ENCODE measurements at places on chromosomes 5 and 9.

DNA sequence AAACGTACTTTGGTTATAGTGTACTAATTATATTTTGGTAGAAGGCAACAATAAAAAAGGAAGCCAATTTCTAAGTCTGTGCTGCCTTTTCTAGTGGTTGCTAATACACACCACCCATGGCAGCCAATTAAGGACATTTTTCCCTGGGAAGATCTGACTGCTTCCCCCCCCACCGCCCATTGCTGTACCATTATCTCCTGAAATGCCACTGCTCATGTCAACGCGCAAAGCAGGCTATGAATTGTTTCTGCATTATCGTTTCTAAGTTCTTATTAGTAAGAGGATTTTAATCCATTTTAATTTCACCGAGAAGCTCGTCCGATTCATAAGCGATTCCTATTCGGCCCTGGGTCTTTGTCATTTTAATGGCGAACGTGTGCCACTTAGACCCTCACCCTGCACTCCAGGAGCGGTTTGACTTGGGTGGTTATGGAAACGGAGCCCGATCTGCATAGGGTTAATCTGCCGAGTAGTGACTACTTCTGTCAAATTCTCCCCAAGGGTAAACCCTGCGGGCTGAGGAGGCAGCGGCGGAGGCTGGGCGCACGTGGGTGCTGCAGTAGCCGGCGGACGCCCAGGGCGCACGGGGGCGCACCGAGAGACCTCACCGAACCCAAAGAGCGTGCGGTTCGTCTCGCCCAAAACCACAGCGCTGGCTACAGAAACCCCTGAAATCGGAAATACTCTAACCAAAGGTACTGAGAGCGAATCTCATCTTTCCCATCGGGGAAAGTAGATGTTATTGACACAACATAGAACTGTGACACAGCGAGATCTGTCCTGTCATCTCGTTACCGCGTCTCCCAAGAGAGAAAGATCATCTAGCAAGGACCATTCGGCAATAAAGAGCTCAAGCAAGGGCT, 55.8 kb upstream of the SHC3 start:
- DNase-seq = no peak

DNA sequence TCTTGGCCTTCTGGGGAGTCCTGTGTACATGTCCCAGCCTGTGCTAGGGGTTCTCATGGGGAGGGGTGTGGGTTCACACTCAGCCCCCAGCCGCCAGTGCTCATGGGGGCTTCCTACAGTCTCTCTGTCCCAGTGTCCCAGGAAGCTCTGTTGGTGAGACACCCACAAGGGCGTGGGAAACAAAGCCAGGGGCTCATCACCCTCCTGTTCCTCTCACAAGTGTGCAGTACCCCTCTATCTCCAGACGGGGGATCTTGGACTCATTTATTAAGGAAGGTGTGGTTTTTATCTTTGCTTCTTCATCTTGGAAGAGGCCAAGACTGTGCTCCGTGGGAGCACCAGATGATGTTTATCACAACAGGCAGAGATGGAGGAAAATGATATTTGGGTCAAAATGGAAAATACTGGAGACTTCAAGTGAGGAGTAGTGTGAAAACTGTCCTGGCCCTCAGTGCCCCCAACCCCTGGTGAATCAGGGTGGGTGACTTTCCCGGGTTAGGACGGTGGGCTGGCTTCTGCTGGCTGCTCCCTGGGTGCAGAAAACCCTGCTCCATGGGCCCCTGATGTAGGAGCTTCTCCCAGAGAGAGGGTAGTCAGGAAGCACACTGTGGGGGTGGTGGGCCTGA, 15.2 kb downstream of the TMEM171 start:
- no peak for DNase-seq

- no peak for DNase-seq
Observed at GRCh38 chr9:3809724-3810123, 283.9 kb upstream of the RFX3 start.

GRCh38 chr5:51095486-51095885, 287.8 kb upstream of the ISL1 start:
- no peak for DNase-seq

DNA sequence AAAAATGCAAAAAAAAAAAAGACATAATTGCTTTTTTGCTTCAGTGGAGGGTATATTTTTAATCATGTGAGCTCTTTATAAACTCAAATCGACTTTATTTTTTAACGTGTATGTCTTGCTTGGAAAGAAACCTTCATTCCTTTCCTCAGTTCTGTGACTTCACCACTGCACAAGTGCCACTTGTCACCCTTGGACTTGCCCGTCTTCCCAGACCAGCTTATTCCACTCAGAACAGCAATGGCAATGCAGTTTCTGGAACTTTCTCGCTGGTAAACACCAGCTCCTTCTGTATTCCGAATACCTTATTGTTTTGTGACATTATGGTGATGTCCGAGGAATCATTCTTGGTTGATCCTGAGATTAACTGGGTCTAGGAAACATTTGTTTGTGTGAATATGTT, 440.5 kb upstream of the ADAMTS16 start:
- no peak for DNase-seq

DNA sequence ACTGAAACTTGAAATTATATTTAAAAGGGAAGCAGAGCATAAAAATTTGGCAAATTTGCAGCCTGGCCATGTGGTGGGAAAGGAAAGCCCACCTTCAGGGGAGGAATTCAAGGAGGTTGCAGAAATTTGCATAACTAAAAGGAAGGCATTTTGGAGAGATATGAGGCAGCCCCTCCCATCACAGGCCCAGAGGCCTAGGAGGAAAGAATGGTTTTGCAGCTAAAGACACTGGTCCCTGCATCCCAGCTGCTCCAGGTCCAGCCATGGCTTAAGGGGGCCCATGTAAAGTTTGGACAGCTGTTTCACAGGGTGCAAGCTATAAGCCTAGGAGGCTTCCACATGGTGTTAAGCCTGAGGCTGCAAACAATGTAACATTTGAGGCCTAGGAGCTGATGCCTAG, 212.5 kb downstream of the NNT start:
- no peak for DNase-seq

GRCh38 chr5:176836811-176837706, 26.7 kb downstream of the UNC5A start:
- DNase-seq = no peak

GRCh38 chr9:134493461-134494272, 147.9 kb upstream of the COL5A1 start:
- no peak for DNase-seq

GRCh38 chr9:84793251-84793650, 123.7 kb downstream of the NTRK2 start:
- DNase-seq = no peak

DNA sequence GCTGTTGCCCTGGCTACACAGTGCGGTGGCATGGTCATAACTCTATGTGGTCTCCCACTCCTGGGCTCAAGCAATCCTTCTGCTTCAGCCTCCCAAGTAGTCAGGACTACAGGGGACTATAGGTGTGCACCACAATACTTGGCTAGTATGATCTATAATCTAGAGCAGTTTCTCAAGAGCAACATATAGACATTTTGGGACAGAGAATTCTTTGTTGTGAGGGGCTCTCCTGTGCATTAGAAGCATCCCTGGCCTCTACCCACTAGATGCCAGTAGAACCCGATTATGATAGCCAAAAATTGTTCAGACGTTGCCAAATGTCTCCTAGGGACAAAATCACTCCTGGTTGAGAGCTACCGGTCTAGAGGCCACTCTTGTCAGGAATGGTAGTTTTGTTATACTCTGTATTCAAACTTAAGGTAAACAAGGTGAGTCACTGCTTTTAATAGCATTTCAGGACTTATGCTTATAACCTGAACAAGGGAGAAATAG, 7.2 kb downstream of the ANKHD1 start:
- DNase-seq = no peak

DNA sequence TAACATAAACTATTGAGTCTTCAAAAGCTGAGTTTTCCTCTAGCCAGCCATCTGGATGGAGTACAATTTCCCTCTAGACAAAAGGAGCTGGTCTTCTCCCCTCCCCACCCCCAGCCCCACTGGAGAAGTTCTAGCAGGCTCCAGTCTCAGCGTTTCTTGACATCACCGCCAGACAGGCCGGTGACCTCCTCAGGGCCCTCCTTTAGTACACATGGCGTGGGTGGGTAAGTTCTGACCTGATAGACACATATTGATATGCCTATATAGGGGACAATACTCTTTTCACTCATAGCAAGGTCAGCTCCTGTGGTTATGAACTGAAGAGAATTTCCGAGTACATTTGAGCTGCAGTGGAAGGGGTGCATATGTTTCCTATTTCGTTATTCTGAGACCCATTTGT, 27.2 kb downstream of the DNAI1 start:
- no peak for DNase-seq
